ENCODE measurements at places on chromosomes 13 and 19.

- no peak for DNase-seq
Measured at GRCh38 chr19:34332027-34332760, 32.8 kb upstream of the GPI start.

GRCh38 chr13:41150058-41150457 lies 17.5 kb upstream of the KBTBD6 start:
- no peak for DNase-seq

- no peak for DNase-seq
Measured at GRCh38 chr19:45451131-45451849, 16.5 kb upstream of the FOSB start.

DNA sequence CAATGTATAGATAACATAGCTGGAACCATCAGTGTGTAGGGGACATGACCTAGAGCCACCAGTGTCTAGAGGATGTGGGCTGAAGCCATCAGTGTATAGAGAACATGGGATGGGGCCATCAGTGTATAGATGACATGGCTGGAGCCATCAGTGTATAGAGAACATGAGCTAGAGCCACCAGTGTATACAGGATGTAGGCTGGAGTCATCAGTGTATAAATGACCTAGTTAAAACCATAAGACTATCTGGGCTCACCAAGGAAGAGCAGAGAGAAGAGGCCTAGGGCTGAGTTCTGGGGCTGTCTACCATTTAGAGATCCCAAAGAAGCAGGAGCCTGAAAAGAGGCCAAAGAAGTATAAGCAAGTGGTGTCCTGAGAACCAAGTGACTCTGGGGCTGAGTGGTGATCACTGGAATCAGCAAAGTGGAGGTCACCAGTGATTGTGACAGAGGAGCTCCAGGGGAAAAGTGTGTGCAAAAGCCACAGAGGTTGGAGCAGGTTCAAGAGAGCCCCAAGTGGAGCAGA lies 41.0 kb downstream of the RFX2 start:
- DNase-seq = no peak

GRCh38 chr13:27130979-27131623 lies 40.5 kb downstream of the USP12 start:
- DNase-seq = no peak

- DNase-seq = no peak
Measured at GRCh38 chr19:51480590-51480989, 2.3 kb downstream of the CEACAM18 start.

DNA sequence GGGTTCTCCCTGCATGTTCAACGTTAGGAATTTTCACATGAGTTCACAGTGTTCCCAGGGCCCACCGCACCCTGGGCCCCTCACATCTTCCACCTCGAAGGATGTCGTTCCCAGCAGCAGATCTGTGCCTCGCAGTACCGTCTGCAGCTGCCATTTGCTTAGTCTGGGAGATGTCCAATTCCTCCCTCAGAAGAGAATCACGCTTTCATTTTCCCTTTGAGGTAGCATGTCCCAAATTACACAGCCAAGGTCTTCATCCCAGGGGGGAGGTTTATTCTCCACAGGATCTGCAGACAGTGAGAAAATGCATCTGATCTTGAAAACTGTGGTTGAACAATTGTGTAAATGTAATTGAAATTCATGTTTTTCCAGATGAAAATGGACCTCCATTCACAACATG lies 150.2 kb downstream of the DCT start:
- DNase-seq = no peak

DNA sequence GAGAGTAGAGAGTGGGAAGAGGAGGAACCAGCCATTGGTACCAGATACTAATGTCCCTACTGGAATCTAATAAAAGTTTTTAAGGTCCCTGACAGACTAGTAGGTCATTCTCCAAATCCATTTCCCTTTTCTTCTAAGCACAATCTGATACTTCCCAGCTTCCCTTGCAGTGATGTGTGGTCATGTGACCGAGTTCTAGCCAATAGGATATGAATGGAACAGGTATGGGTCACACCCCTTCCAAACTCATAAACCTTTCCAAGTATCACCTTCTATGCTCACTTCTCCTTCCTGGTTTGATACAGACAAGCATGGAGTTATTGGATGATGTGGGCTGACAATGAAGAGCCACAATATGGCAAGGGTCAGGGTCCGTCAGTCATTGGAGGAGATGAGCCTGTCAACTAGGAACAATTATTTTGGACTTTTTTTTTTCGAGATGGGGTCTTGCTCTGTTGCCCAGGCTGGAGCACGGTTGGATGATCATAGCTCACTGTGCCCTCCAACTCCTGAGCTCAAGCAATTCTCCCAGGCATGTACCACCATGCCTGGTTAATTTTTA lies 54.8 kb downstream of the CACNA1A start:
- DNase-seq = no peak

DNA sequence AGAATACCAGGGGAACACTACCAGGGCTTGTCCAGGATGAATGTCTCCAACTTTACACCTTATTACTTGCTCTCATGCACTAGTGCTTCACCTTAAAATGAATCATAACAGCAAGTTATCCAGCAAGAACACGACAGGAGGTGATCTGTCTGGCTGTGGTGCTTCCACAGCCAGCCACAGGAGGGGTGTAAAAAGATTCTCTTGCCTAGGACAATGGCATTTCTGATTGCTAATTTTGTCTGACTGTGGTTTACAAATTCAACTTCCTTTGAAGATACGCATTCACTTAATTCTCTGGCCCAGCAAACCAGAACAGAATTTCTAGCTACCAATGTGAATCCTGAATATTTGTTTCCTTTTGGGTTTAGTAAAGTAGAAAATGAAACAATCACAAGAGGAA lies 23.1 kb upstream of the COG3 start:
- DNase-seq = no peak

DNA sequence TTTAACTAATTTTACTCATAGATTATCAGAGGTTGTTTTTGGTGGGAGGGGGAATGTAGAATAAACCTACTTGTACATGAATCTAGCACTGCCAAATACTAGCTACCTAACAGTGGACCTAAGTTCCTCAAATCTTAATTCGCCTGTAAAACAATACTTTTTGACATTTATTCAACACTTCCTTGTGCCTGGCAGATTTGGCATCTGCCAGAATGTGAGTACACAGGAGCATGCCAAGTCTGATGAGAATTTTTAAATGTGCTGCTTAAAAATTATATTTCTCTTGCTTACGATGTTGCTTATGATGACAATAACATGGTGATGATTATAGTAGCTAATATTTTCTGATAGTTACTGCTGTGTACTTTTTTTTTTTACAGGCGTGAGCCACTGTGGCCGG lies 240.2 kb upstream of the STARD13 start:
- no peak for DNase-seq

DNA sequence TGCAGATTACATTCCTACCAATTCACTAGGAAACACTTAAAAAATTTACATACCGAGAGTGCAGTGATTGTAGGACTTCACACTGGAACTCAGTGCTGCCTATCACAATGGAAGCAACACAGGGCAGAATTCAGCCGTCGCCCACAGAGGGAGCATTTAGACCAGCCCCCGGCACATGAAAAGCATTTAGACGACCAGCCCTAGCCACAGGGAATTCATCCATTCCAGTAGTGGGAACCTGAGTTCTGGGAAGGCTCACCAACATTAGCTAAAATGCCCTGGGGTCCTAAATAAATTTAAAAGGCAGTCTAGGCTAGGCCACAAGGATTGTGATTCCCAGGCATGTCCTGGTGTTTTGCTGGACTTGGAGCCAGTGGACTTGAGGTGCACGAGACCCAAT lies 155.2 kb downstream of the LIG4 start:
- DNase-seq = no peak

- no peak for DNase-seq
Measured at GRCh38 chr13:48761256-48761655, 107.5 kb downstream of the CYSLTR2 start.

DNA sequence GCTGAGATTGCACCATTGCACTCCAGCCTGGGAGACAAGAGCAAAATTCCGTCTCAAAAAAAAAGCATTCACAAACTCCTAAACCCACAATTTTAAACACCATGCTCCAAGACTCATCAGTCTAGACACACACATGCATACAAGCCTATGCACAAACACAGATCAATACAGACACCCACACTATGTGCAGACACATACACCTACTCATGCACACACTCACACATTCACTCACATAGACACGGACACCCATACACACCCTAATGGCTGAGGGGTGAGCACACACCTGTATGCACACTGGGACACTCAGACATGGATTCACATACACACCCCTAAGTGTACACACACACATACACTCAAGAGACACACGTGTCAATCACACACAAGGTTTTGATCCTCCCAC lies 9.3 kb downstream of the PNMA8B start:
- no peak for DNase-seq

DNA sequence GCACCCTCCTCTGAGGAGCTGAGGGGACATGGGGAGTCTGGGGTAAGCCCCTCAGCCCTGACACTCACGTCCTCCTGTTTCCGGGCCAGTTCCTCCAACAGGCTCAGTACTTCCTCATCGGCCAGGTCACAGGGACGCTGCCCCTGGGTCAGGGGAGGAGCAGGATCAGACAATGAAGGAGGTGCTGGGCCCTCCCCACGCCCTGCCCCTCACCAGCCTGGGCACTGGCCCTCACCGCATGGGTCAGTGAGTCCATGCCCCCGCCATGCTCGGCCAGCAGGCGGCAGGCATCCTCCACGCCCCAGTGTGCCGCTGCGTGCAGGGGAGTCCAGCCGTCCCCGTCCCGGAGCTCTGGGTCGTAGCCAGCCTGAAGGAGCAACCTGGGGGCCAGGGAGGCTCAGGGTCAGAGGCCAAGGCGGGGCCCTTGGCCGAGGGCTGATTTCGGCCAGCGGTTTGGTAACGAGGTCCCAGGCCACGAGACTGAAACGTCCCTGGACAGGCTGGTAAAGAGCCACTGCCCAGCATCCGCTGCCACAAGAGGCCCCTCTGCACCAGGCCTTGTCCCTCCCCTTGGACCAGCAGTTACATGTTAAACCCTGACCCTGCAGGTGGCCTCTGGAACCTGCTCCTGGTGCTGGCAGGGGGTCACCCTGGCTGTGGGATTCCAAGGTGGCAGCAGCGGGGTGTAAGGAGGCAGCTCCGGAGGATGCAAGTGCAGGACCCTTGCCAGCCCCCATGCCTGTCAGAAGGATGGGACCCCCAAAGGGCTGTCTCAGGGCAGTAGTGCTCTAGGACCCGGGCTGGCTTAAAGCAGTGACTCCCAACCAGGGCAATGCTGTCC lies 18.5 kb downstream of the PPP1R12C start:
- DNase-seq = no peak

- DNase-seq = no peak
Measured at GRCh38 chr19:47340477-47341208, 8.5 kb upstream of the DHX34 start.

- no peak for DNase-seq
Measured at GRCh38 chr13:93146584-93147297, 79.9 kb upstream of the GPC6 start.

DNA sequence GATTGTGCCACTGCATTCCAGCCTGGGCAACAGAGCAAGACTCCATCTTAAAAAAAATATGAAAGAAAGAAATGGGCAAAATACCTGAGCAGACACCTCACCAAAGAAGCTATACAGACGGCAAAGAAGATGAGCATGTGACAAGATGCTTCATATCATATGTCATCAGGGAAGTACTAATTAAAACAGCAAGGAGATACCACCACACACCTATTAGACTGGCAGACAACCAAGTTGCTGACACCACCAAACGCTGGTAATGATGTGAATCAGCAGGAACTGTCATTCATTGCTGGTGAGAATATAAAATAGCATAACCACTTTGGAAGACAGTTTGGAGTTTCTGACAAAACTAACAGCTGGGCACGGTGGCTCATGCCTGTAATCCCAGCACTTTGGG lies 11.5 kb upstream of the TFDP1 start:
- DNase-seq = no peak

- DNase-seq = no peak
Measured at GRCh38 chr19:49766930-49767299, at the start of gene AP2A1. TSS of gene AP2A1 (plus strand) at chr19:49767001. CDS start at chr19:49767134, 133 bp downstream.

DNA sequence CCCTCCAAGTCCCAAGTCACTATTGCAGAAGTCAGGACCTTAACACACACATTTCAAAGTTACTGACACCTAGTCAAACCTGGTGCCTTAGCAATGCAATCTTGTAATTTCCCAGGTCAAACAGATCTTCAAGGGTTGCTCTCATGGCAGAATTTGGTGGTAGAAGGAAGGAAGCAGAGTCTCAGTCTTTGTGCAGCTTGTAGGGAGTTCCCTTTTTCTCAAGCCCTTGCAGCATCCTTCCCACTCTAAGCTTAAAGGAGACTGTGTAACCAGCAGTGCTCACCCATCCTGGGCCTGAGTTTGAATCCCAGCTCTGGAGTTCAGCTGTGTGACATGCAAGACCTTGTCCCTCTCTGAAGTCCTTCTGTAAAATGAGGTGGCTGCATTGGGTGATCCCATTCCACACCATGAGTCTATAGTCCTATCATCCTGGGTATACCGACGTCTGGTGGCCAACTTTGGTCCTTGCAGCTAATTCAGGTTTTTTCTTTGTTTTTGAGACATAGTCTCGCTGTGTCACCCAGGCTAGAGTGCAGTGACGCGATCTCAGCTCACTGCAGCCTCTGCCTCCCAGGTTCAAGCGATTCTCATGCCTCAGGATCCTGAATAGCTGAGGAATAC lies 9.8 kb downstream of the SIGLEC10 start:
- DNase-seq = no peak

GRCh38 chr13:37194428-37194861 lies 89.0 kb upstream of the CSNK1A1L start:
- DNase-seq = no peak

DNA sequence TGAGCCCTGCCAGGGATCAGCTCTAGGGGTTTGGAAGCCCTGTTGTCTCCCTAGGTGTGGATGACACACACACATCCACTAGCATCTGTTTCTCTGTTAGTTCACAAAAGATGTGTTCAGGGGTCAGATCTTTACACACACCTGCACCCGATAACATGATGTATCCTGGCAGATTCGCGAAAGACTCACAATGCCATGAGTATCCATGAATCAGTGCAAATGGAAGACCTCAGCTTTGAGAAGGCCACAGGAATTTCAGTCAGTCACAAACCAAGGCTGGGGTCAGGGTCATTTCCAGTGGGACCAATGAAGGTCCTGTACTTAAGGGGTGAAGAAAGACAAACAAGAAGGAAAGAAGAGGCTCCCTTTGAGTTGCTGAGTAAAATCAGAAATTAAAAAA lies 898.2 kb downstream of the UQCRFS1 start:
- no peak for DNase-seq

DNA sequence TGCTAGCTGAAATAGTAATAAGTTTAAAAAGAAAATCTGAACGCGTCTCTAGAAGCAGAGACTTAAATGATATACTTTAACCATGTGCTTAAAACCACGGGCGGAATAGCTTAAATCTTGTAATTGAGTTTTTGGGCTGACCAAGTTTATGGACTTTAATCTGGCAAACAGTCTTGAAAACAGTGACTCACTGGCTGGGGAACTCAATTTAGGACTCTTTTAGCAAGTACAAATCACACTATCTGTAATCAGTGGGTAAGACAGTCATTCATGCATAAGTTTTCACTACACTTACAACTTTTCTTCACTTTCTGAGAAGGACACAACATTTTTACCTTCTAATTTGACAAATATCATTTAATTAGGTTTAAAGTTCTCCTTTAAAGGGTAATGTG lies 26.8 kb downstream of the ZNF627 start:
- no peak for DNase-seq
